Kidney (tissue), 22 donors: ENCODE measurements at places on chromosomes 16 and 17.

- no peak for DNase-seq
These were observed 786 bp upstream of the CDK5RAP3 start for GRCh38 chr17:47969930-47970724.

GRCh38 chr16:35399133-35399532, 1939.7 kb downstream of the TP53TG3F start:
- DNase-seq: no peak

GRCh38 chr17:69733171-69734012, 318.9 kb downstream of the MAP2K6 start:
- no peak for DNase-seq

- no peak for DNase-seq
These were observed 36.3 kb downstream of the SOST start for GRCh38 chr17:43722269-43722619.
